Stimulated activated CD4-positive, alpha-beta T cell treated with anti-CD3 and anti-CD28 coated beads, Interleukin-1b, Interleukin-23, amount 100 ng/mL, for 4 hours (primary cell): ENCODE measurements at places on chromosomes 6 and 20.

GRCh38 chr6:169997930-169998218 lies 246.5 kb downstream of the ERMARD start:
- no peak for DNase-seq

- DNase-seq, result no peak
These were observed 206.0 kb downstream of the SIM1 start for GRCh38 chr6:100258752-100259151.

- no peak for DNase-seq
These were observed 10.6 kb upstream of the BAK1 start for GRCh38 chr6:33590531-33591198.

DNA sequence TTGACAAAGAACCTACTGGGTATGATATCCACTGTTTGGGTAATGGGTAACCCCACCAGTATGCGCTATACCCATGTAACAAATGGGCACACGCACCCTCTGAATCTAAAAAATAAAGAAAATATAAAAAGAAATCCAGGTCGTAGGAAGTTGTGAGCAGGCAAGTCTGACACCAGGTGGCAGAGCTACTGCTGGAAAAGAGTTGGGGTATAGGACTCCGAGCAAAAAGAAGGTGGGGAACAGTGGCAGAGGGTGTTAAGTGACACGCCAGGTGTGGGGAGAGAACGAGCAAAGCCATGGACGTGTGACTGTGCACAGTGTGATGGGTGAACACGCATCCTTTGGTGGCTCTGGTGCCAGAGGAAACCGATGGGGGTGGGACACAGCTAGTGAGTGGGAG lies 46.7 kb downstream of the NOX3 start:
- no peak for DNase-seq

DNA sequence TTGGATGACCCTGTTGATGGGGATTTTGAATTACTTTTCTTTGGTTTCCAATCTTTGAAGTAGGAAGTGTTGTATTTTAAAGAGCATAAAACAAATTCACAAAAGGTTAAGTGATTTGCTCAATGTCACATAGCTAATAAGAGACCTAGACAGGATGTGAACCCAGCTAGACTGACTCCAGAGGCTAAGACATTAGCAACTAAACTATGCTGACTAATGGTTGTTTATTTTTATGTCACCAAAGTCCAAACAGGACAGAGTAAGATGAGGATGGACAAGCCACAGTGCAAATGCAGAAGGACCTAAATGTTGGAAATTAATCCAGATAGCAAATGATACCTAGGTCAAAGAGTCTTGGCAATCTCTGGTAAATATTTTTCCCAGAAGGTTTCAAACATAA lies 38.0 kb downstream of the OGFRL1 start:
- no peak for DNase-seq

GRCh38 chr6:150752409-150752808 lies 113.1 kb upstream of the MTHFD1L start:
- no peak for DNase-seq

GRCh38 chr20:36150489-36150846 lies 4.1 kb upstream of the EPB41L1 start:
- no peak for DNase-seq
